ENCODE measurements at places on chromosomes 12 and 14.
A peak's percentile ranks its signal among the peaks of the same experiment; 100 is the strongest.

DNA sequence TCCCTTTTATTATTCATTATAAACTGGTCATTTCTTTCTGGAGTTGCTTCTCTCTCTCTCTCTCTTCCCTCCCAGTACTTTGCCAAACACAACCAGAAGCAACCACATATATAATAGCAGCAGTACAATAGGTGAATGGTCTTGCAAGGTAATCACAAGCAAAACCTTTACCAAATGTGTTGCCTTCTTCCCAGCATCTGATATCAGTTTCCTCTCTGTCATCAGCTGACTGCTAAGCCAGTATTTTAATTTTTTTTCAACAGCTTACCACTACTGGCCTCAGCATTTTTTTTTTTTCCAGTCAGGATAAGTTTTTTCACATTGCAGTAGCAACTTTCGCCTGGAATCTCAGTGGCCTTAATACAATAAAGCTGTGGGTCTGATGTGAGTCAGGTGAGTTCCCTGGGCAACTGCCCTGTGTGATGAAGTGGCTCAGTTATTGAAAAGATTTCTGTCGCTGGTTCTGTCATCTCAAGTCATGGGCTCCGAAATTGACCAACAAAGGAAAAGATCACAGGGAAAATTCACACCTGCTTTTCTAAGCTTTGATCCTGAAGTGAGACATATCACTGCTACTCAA, 282.5 kb upstream of the AMIGO2 start:
- no peak for DNase-seq

DNA sequence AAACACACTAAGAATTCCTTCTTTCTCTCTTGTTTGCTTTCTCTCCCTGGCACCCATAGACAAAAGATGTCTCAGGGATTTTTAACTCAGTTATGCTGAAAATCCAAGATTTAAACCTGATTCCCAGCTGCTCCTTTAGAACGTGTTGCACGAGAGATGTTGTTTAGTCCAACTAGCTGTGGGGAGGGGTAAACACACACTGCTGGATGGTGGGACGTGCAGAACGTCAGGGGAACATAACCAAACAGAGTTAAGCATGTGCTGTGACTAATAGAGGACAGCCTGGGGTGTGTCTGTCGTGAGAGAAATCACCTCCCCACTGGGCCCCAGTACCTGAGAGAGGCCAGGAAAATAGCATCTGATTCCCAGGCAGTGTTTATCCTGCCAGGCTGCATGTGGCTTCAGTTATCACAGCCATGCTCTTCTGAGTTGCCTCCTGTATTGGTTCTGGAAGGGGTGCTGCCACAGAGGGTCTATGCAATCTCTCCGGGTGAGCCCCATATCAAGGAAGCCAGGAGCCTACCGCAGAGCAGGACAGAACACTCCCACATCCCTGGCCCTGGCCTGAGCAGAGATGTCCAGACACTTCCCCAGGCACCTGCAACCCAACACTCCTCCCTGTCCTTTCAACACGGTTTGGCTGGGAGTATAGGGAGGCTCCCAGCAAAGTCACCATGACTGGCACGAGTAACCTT, 112.7 kb upstream of the EGLN3 start:
- DNase-seq, result no peak

DNA sequence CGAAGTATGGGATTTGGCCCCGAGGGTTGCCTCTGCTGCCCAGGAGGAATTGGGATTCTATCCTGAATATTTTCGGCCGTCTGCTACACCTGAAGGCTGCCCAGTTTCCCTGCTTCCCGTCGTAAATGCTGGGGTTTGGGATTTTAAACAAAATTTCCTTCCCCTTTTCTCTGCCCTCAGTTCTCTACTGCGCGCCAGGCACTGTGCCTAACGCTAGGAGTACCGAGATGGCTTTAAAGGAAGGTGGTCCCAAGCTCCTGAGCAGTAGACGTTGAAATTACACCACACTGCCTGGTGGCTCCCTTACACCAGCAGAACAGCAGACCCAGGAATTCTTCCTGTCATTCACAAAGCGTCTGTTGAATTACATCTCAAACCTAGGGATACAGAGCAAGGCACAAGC, 566 bp upstream of the PRDM4 start:
- DNase-seq, result peak; percentile 25

DNA sequence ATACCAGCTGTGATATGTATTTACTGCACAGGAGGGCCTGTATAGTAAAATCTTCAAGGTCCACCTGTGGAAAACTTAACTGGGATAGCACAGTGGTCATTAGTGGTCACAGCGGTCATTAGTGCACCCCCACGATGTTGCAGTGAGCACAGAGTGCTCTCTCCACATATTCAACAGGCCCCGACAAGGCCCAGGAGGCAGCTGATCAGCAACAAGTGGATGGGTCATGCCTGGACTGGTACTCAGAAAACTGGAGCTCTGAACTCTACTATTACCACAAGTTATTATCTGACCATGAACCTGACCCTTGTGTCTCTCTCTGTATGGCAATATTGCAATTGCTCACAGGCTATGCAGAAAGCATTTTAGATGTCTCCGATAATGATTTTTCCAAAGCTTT, 129.5 kb downstream of the SLC35F4 start:
- DNase-seq, result no peak

DNA sequence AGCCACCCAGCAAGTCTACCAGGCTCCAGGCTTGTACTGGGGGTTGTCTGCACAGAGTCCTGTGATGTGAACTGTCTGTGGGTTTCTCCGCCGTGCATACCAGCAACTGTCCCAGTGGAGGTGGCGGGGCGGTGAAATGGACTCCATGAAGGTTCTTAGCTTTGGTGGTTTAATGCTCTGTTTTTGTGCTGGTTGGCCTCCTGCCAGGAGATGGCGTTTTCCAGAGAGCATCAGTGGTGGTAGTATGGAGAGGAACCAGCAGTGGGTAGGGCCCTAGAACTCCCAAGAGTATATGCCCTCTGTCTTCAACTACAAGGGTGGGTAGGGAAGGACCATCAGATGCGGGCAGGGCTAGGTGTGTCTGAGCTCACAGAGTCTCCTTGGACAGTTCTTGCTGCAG, 303.8 kb downstream of the TMEM121 start:
- DNase-seq, result peak; percentile 18

DNA sequence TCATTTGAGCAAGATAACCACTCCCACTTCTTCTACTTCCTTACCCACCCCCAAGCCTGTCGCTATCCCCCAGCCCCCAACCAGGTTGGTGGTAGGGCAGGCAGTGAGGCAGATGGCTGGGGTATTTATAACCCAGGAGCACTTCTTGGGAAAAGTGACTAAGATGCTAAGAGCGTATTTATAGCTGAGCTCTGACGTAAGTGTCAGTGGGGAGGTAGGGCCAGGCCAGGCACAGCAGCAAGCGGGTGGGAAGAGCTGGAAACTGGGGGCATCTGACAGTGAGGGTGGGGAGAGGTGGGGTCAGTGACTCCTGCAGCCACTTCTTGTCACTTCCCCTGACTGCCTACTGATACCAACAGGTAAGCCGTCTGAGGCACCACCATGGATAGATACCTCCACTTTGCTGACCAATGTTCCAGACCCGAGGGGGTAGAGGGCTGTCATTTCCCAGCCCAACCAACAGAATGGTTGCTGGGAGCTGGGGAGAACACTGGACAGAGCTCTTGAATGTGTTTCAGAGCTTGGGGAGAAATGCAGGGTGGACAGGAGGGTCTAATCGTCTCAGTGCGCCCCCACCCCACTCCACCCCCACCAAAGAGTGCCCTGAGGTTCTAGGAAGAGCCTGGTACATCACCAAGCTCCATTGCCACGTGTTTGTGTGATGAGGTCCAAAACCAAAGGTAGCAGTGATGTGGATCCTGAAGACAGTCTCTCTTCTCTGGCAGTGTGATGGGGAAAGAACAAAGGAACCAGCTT, 2.7 kb upstream of the INHBE start:
- DNase-seq, result peak; percentile 48

- DNase-seq, result no peak
Measured at GRCh38 chr12:66482351-66483203, 180.3 kb downstream of the HELB start.

- no peak for DNase-seq
Measured at GRCh38 chr12:118220702-118221101, 84.8 kb downstream of the PEBP1 start.

Measured in activated CD4-positive, alpha-beta T cell treated with anti-CD3 and anti-CD28 coated beads for 36 hours (primary cell).